ENCODE measurements at places on chromosomes 2 and 18.

GRCh38 chr18:8977701-8978100 lies 124.8 kb upstream of the NDUFV2 start:
- DNase-seq = no peak

GRCh38 chr2:143572421-143572820 lies 443.2 kb downstream of the ARHGAP15 start:
- DNase-seq = no peak

- DNase-seq = peak; percentile 35
These were observed 70.3 kb downstream of the HAUS1 start for GRCh38 chr18:46174342-46175041.

DNA sequence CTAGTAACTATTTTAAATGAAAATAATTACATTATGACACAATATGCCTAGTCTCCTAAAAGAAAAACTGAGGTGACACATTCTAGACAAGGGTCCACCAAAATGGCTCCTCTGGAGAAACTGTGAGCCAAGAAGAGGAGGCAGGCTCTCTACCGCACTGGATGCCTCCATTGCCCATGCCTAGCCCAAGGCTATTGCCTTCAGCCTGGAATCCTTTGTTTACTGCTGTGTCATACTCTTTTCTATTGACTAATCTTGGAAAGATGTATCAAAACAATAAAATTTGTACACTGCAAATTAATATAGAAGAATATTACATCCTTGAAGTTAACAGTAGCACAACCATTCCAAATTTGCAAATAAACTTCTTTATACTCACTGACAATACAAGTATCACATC lies 167.1 kb downstream of the RAB3GAP1 start:
- DNase-seq = no peak

DNA sequence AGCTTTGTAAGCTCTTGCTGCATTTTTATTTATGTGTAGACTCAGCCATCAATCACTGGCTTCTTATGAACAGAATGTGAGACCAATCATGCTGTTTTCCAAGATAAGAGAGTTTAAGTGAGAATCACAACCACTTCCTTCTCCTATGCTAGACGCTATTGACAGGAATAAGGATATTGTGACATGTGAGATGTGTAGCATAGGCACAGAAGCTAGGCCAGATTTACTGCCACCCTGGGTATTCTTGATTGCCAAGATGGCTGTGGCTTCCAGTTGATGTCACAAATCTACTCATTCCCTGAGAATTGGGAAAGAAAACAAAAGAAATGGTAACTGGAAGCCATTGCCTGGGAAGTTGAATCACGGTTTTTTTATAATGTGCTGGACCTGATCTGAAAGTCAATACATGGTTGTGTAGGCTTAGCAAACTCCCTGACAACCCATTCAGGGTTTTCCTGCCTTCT lies 49.9 kb downstream of the RAB27B start:
- no peak for DNase-seq

DNA sequence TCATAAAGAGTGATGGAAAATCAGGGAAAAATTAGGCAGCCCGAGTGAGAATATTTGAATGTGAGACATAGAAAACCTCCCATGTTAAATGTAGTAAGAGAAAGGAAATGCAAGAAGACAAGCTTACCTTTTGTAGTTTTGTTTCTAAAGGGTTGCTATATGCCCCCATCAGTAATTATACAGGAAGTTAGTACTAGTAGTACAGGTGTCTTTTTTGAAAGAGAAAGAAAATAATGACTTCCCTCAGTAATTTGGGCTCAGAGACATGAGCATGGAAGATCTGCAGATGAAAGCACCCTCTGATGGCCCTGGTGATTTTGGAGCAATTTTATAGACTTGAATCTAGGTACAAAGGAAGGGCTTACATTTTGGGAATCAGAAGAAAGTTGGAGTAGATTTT lies 80.8 kb downstream of the RHBDD1 start:
- no peak for DNase-seq

GRCh38 chr2:176018708-176019107 lies 16.6 kb upstream of the LNPK start:
- no peak for DNase-seq

DNA sequence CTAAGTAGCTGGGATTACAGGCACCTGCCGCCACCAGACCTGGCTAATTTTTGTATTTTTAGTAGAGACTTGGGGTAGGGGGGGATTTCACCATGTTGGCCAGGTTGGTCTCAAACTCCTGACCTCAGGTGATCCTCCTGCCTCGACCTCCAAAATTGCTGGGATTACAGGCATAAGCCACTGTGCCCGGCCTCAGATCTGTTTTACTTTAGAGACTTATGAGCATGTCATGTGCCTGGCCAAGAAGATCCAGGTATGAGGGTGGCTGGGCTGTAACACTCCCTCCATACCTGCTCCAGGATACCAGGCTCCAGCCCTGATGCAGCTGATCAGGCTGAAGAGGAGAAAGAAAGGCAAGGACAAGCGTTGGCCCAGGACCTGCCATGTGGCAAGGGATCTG lies 125.0 kb downstream of the LPIN1 start:
- DNase-seq = no peak
